ENCODE measurements at places on chromosomes 3 and 15. TPM values are rescaled to one million over a fixed set of nuclear protein-coding genes. Genes with fewer than 3 reads are reported as not detected.

DNA sequence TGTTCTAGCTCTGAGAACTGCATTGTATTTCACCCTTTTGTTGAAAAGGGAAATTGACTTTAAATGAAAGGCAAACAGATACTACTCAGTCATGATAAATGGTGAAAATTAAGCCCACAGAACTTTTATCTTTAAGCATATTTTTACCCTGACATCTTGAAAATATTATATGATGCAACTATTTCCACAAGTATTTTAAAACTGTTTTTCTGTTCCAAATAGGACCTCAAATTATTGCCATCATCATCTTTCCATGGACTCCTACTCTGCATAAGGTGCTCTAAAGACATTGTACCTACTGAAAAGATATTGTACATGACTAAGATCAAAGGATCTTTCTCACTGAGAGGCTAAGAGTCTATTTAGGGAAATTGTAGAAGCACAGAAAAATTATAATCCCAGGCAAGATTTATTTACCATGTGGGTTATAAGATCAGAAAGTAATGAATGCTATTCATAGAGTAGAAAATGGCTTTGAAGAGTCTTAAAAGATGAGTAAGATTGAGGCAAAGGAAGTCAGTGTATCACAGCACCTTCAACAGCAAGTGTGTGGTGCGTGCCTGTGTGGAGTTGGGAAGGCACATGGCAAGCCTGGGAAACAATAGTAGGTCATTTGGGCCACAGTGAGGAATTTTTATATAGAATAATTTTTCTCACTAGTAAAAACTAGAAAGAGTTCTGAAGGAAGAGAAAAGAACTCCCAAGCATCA is 68.8 kb downstream of the VGLL3 start:
- no peak for DNase-seq

DNA sequence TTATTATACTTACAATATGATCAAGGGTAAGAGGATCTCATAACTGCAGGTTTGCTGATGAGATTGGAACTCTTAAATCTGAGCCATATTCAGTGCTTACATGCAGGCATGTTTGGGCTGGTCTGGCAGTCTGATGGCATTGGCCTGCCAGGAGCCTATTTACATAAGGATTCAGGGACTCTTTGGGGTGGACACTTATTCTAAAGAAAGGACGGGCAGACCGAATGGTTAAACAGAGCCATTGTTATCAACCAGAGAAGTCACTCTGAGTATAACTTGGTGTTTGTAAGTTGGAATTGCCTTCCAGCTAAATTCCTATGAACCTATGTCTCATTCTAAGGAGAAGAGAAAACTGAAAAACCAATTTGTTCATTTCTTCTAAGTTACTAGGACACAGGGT is 932.8 kb downstream of the IGSF11 start:
- DNase-seq: no peak

DNA sequence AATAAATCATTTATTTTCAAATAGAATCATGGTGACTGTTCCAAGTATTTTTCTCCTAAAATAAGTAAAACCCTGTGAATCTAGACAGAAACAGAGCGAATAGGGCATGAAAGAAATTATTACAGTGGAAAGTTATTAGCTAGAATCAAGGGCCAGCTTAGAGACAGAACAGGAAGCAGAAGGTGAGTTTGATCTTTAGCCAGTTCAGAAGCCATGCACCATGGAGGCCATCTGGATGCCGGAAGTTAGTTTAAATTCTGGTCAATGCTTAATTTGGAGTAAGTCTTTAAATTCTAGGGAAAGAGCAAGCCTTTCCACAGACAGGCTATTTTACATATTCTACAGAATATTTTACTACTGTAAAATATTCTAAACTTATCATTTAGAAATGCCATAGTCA is 574.8 kb downstream of the CADM2 start:
- DNase-seq: no peak

DNA sequence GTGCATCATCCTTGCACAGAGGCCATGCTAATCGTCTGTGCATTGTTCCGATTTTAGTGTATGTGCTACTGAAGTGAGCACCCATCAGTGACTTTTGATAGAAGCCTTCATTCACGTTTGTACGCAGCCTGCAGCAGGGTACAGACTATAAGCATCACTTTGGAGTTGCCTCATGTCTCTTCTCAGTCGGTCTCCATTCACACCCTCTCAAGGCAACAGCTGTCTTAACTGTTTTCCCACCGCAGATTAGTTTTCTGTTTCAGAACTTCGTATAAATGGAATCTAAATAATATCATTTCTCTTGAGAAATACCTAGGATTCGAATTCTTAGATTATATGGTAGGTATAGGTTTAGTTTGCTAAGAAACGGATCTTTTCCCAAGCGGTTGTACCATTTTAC is 143.2 kb downstream of the KLHL25 start:
- DNase-seq: no peak

NOX5 gene
- 0.36 TPM for total RNA-seq

TEX55 gene
- not detected for total RNA-seq

GRCh38 chr3:19065027-19065426 is 83.3 kb upstream of the KCNH8 start:
- DNase-seq: no peak

SENP8 gene
- 2.4 TPM for total RNA-seq

- DNase-seq: no peak
These were observed 124.8 kb downstream of the BCHE start for GRCh38 chr3:165712382-165712781.

WDR72 gene
- not detected for total RNA-seq

CHRM5 gene
- under 0.01 TPM for total RNA-seq

- DNase-seq: no peak
These were observed 756.7 kb downstream of the NR2F2 start for GRCh38 chr15:97087006-97087741.
